ENCODE measurements at places on chromosomes 16 and 17.
A peak's percentile ranks its signal among the peaks of the same experiment; 100 is the strongest.

GRCh38 chr17:57121308-57122042 is 36.4 kb downstream of the AKAP1 start:
- DNase-seq: no peak

- no peak for DNase-seq
Observed at GRCh38 chr16:47787696-47788095, 326.6 kb downstream of the PHKB start.

GRCh38 chr16:86598607-86599565 is 20.5 kb downstream of the FOXL1 start:
- no peak for DNase-seq

DNA sequence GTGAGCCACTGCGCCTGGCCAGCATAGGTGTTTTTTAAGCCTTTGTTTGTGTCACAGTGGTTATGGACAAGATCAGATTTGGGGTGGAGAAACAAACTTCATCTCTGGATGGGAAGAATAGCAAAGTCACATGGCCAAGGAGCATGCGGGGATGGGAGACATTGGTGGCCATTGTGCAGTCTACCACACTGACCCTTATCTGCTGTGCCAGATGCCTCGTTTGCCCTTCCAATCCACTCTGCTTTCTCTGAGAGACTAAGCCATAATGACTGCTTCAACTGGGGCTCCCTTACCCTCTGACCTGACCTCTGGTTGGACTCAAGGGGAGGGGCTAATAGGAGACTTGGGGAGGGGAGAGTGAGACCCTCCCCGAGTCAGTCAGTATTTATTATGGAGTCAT is 166.8 kb downstream of the PRKCB start:
- DNase-seq: no peak

DNA sequence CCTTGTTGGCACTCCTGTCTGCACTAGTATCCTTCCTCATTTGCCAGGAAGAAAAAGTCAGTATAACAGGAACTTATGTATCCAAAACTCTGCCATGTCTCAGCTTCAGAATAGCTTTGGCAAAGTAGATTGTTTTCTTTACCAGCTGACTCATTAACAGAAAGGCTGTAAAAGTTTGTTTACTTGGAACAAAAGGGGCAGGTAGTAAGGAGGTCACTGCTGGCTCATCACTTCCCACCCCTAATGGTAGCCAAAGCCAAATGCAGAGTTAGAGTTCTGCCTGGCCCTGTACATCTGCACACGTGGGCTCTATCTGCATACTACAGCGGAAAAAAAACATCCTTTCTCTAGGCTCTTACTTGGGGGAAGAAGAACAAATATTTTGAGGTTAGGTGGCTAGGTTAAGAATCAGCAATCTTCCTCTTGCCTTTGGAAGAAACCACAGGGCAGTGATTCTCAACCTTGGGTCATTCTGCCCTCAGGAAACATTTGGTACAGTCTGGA is 90.9 kb upstream of the BCAR1 start:
- DNase-seq: no peak

GRCh38 chr17:2736956-2737355 is 12.5 kb downstream of the CCDC92B start:
- no peak for DNase-seq

DNA sequence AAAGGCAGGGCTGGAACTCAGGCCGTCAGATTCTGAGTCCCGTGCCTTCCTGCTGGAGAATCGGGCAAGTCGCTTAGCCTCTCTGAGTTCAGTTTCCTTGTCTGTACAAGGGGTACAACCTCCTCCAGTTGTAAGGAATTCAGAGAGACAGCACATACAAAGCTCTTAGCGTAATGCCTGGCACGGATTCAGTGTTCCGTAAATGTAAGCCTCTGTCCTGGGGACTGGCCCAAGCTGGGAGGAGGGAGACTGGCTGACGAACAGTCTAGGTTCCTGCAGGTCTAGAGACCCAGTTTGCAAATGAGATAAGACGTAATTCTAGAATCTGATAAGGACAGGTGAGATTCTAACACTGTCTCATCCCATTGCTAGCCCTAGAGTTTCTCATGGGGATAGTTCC is 9.9 kb downstream of the METTL22 start:
- DNase-seq: no peak

- DNase-seq: no peak
Observed at GRCh38 chr16:55031481-55031880, 100.8 kb downstream of the IRX5 start.

DNA sequence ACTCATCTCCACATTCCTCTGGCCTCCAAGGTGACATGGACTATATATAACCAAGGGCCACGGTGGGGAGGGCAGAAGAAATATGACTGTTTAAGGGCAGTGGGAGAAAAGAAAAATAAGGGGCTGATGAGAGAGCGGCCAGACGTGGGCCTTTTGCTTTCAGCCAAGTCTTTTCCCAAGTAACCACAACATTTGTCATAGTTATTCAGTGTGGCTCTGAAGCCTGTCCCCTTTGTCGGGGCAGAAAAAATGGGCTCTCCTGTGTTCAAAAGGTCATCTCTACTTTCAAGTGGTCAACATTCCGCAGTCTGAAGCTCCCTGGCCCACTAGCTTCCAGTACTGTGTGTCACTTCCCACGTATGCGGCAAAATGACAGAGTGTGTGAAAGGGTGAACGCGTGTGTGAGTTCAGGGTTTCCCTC is 245.4 kb downstream of the NTN1 start:
- no peak for DNase-seq

DNA sequence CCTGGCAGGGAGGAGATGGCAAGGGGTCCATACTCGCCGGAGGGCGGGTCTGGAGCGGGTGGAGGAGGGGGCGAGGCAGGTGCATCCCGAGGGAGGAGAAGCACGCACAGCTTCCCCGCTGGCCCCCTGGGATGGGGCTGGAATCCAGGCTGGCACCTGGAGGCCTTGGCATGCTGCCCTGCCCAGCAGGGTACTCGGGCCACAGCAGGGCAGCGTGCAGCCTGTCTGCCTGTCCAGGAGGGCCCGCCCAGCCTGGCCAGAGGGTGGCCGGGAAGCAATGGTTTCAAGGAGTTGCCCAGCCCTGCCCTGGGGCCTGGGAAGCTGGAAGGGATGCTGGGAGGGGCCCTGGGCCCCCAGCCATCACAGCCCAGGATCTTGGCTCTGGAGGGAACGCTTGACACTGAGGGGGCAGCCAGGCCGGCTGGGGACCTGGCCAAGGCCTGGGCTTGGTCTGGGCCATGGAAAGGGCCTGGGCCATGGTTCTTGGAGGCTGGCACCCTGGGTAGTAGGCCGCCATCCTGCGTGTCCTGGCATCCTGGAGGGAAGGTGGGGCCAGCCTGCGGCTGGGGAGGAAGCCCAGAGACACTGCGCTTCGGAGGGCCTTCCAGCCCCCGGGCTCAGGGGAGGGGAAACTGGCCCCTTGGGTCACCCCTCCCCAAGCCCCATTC is 1.1 kb downstream of the GLIS2 start:
- no peak for DNase-seq

- DNase-seq: no peak
Observed at GRCh38 chr17:80877729-80878303, 113.8 kb upstream of the CHMP6 start.

GRCh38 chr16:81170824-81171223 is 67.7 kb upstream of the BCO1 start:
- DNase-seq: no peak

- no peak for DNase-seq
Observed at GRCh38 chr17:61970030-61970429, 42.2 kb upstream of the INTS2 start.

- DNase-seq: no peak
Observed at GRCh38 chr16:51382211-51382610, 231.1 kb upstream of the SALL1 start.

- no peak for DNase-seq
Observed at GRCh38 chr17:44782326-44782850, 23.6 kb downstream of the ADAM11 start.

DNA sequence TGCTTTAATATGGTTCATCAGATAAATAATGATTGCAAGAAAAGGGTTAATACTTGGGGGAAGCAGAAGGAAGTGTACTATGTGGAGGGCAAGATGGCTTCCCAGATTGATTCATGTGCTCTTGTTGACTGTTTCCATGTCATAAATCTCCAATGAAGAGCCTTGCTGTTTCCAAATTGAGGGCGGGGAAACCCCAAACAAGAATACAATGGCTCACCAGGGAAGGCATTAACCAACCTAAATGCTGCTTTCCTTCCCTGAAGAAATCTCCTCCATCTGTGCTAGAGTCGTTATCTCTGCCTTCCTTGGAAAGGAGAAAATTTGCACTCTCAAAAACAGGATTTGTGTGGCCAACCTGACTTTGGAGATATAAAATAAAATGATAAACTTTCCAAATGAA is 28.0 kb upstream of the CDH13 start:
- DNase-seq: no peak

DNA sequence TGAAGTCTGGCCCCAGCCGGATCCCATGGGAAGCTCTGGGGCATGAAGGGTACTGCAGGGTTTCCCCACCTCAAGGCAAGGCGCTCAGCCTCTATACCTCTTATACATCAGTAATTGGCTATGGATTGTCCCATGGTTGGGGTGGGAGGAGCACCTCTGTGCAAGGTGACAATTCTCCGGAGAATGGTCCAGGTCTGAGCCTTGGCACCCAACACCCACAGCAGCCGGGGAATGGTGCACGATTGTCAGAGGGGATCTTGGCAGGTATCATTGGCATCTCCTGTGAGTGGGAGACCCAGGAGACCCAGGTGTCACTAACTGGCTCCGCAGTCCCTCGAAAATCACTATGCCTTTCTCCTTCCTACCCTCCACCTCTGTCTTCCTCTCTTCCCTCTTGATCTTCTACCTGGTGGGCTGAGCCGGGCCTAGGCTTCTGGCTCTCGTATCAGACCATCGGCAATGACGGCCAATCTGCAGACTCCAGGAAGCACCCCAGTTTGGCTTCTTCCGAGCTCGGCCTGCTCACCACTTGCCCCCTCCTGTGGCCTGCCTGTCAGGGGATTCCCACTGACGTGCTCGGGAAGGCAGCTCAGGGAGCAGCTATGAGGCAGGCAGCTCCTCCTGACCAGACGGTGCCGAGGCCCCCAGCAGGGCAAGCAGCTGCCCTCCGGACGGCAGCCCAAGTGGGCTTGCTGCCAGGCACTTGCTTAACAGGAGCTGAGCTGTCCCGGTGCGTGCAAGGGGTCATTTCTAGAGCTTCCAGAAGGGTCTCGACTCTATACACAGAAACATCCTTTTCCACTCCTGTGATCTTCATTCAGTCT is 10.0 kb upstream of the CALB2 start:
- DNase-seq: no peak

- DNase-seq: peak; percentile 41
Observed at GRCh38 chr16:85936816-85937215, 37.9 kb downstream of the IRF8 start.

GRCh38 chr16:55530316-55530856 is 21.5 kb downstream of the LPCAT2 start:
- no peak for DNase-seq

Measured in activated CD4-positive, alpha-beta T cell treated with anti-CD3 and anti-CD28 coated beads for 4 hours (primary cell).